ENCODE measurements at places on chromosomes 16 and 17.

DNA sequence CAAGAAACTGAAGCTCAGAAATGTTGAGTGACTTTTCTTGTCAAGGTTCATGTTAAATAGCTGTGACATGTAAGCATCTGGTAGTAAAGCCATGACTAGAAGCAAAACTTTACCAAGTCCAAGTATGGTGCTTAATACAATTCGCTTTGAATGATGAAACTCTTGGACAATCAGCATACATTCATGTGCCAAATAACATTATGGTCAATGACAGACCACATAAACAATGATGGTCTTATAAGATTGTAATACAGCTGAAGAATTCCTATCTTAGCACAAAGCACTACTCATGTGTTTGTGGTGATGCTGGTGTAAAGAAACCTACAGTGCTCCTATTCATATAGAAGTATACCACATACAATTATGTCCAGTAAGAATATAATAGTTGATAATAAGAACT, 97.1 kb upstream of the RPRML start:
- no peak for DNase-seq

- DNase-seq = no peak
Measured at GRCh38 chr16:23757116-23757515, 2.3 kb downstream of the CHP2 start.

DNA sequence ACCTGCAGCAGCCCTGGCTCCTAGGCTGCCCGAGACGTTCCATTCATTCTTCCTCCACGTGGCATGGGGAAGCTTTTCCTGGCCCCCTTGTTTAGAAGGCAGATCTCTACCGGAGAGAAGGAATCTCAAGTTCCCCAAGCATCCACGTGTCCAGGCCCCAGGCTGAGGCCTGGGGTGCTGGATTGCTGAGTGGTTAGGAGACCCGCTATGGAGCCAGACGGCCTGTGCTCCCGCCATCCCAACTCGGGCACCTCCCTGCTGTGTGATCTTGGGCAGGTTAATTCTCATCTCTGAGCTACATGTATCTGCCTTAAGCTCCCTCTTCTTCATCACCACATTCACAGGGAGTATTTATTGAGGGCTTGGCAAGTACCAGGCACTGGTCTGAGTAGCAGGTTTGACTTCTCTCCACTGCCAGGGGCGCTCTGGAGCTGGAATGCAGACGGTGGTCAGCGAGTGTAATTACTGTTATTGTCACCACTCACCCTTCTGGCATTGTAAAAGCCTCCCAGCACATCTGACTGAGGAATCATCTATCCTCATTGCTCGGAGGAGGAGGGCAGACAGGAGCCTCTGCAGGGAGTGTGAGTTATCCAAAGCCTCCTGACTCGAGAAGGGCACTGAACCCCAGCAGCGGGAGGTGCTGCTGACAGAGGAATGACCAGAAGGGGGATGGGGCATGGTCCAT, 1.1 kb upstream of the ADGRG1 start:
- no peak for DNase-seq

- DNase-seq = no peak
Measured at GRCh38 chr17:6325051-6325450, 109.9 kb downstream of the AIPL1 start.

GRCh38 chr16:81586417-81586816, 141.8 kb downstream of the CMIP start:
- DNase-seq = no peak

GRCh38 chr17:81803728-81804558, at the start of gene GCGR:
Gene GCGR, plus strand, starts transcription at chr17:81804150. Its CDS starts 4,869 bp downstream, at chr17:81809019.
- no peak for DNase-seq

GRCh38 chr17:31226373-31226772, 70.7 kb downstream of the OMG start:
- no peak for DNase-seq

- DNase-seq = no peak
Measured at GRCh38 chr16:1791943-1792812, 1.3 kb downstream of the IGFALS start.

GRCh38 chr17:64187093-64187895, 57.4 kb upstream of the ERN1 start:
- DNase-seq = no peak

- DNase-seq = no peak
Measured at GRCh38 chr17:205148-205669, 23.8 kb upstream of the DOC2B start.
